NCI-H82 (cell line): ENCODE measurements at places on chromosomes 1 and 21.

DNA sequence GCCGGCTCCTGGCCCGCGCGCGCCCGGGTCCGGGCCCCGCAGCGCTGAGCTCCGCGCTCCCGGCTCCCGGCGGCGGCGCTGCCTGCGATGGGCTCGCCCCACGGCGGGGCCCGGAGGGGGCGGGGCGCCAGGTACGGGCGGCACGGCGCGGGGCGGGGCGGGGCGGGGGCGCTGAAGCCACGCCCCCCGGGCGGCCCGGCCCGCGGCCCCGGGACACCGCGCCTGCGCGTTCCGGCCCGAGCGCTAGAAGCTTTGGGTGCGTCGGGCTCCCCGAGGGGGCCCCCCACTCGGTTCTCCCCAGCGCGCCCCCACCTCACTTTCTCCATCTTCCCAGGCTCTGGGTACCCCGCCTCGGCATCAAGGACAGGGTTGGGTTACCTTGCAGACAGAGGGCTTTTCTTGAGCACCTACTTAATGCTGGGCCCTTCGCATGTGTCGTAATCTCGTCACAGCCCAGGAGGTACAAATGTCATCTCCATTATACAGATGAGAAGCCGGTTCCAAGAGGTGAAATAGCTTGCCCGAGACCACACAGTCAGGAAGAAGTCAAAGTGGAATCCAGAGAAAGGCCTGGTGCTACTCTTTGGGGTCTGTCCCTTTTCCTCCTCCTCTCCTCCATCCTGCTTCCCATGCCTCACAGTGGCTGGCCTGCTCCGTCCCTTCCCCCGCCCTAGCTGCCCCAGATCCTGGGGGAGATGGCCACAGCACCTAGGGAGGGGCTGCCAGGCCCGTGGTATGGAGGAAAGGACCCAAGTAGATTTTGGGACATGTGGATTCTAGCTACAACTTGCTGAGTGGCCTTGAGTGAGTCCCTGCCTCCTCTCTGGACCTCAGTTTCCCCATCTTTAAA lies 46.5 kb downstream of the RAP1GAP start:
- no peak for DNase-seq

- no peak for DNase-seq
Observed at GRCh38 chr21:31064803-31065202, 26.5 kb upstream of the KRTAP19-8 start.

- peak; percentile 95 for DNase-seq
Observed at GRCh38 chr1:94120991-94121390, at the start of gene ABCA4. ABCA4 (minus strand) TSS chr1:94121148; CDS start chr1:94121045, 103 bp downstream.

DNA sequence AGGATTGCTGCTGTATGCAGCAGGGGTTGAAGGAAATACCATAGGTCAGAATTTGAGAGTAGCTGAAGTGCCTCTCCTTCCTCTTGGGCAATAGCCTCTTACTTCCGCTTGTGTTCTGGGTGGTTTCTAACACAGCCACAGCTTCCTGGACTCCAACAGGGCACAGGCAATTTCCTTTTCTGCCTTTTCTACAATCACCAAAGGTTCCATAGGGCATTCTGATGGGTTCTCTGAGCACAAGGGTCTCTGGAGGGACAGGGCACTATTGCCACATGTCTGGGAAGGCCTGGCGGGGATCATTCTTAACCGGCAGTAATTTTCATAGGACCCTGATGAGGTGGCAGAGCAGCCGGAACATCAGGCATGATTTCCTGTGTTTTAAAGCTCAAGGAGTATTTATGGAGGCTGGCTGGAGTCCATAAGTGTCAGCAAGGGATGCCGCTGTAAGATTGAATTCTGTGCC lies 5.5 kb upstream of the AGTRAP start:
- DNase-seq: no peak

- DNase-seq: no peak
Observed at GRCh38 chr1:2290595-2291510, 62.7 kb downstream of the SKI start.

DNA sequence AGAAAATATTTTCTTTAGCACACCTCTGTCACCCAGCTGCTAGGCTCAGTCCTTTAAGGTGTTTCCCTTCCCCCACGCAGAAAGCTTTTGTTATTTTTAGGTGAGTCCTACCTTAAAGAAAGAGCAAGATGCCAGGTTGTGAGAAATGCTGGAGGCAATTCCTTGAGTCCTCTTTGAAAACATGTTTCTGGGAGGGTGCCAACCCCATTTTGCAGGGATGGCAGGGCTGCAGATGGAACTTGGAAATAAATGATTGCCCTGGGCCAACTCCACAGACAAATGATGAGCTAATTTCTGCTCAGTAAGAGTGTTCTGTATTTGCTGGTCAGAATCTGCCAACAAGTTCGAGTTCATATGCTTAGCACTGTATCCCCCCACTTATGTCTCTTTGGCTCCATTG lies 119.2 kb upstream of the RAB3GAP2 start:
- no peak for DNase-seq

GRCh38 chr1:170533298-170533697 lies 1.3 kb downstream of the GORAB start:
- no peak for DNase-seq

- DNase-seq: peak; percentile 91
Observed at GRCh38 chr1:1629430-1630190, 2.4 kb upstream of the MMP23B start.

DNA sequence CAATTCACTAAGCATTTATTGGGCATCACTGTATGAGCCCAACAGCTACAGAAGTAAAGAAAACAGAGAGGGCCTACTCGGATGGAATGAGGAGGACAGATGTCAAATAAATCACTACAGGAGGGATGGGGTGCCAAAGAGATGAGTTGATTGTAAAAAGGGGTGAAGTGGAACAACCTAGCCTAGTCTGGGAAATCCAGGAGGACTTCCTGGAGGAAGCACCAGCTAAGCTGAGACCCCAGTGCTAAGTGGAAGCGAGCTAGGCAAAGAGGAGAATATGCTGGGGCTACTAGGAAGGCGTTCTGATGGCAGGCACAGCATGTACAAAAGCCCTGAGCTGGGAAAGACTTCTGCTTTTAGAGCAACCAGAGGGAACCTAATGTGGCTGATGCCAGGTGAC lies 42.1 kb downstream of the TAS1R2 start:
- DNase-seq: no peak

DNA sequence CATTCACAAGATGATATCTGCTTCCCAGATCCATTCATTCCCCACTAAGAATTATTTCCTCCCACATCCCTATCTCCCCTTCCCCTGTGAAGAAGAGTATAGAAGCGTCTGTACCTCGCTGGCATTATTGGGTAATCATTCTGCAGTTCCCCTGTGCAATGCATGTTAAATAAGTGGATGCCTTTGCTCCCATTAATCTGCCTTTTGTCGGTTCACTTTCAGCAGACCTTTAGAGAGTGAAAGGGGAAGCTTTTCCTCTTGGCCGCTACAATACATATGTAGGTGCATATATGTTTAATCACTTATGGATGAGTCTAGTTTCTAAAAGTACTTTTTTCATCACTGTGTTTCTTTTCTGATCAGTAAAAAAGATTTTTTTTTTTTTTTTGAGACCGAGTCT lies 7.0 kb downstream of the CLCN6 start:
- no peak for DNase-seq

DNA sequence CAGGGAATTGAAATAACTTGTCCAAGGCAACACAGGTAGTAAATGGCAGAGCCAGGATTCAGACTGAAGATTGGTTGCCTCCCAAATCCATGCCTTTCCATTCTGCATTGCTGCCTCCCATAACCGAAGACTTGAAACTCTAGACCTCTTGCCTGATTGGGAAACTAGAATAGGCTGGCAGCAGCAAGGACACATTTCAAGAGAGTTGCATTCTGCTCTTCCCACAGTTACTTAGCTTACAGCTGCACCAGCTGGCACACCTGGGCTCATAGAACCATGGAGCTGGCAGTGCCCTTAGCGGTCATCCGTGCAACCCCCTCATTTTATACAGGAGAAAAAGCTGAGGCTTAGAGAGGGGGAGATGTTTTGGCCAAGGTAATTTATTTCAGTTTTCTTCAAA lies 8.0 kb downstream of the TRNAU1AP start:
- no peak for DNase-seq

GRCh38 chr1:52629667-52630066 lies 3.3 kb upstream of the SHISAL2A start:
- DNase-seq: no peak

GRCh38 chr1:90074566-90074965 lies 79.7 kb downstream of the ZNF326 start:
- DNase-seq: no peak

GRCh38 chr1:37240897-37241296 lies 206.6 kb upstream of the GRIK3 start:
- peak; percentile 67 for DNase-seq

DNA sequence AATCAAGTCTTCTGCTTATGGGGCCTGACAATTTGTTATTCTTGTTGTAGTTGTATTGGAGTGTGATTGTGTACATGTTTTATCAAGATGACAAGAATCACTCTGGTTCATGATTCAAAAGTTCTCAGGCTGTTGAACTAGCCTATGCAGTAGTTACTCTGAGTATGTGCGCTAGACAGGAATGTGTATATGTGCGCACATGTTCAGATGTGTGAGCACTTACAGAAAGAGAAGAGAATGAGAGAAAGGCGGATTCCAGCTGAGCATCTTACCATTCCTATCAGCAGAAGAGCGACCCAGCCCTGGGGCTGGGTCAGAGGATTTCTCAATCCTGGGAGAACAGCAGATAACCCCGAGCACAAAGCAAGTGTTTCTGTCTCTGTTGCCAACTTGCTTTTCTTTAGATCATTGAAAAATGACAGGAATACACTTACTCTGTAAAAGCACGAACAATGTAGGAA lies 110.8 kb upstream of the HOOK1 start:
- DNase-seq: no peak

DNA sequence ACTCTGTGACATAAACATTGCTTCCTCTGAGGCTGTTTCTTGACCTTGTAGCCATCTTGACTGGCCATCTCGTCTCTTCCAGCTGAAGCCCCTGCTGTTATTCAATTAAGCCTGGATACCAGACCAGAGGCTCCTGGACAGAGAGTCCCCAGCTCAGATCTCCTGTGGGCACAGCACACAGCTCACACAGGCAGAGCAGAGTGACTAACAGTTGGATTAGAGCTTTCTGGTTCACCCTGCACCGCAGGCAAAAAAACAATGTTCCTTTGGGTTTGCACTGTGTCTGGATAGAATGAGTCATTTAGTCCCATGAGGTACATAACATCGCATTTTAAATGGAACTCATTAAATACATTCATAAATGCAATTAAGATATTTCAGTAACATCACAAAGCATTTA lies 33.4 kb upstream of the USH2A start:
- no peak for DNase-seq

- no peak for DNase-seq
Observed at GRCh38 chr1:174556392-174556791, 108.6 kb downstream of the GPR52 start.

- no peak for DNase-seq
Observed at GRCh38 chr1:67191668-67192520, 25.6 kb downstream of the IL23R start.

- no peak for DNase-seq
Observed at GRCh38 chr1:7515904-7516303, 255.2 kb upstream of the VAMP3 start.

DNA sequence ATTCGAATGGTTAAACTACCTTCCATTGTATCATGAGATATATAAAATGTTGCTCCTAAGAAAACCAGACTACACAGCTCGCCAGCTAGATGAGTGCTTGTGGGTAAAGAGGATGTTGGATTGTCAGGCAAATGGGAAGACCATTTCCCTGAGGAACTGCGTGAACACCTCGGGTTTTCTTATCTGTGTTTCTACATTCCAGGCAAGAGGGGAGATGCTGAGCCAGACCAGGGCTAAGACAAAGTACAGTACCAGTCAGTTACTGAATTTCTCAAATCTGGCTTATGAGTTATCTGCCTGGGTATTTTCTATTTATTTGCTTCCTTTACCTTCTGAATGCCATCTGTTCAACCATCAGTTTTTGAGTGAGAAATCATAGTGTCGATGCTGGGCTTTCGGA lies 170.8 kb downstream of the PLA2G4A start:
- DNase-seq: no peak

DNA sequence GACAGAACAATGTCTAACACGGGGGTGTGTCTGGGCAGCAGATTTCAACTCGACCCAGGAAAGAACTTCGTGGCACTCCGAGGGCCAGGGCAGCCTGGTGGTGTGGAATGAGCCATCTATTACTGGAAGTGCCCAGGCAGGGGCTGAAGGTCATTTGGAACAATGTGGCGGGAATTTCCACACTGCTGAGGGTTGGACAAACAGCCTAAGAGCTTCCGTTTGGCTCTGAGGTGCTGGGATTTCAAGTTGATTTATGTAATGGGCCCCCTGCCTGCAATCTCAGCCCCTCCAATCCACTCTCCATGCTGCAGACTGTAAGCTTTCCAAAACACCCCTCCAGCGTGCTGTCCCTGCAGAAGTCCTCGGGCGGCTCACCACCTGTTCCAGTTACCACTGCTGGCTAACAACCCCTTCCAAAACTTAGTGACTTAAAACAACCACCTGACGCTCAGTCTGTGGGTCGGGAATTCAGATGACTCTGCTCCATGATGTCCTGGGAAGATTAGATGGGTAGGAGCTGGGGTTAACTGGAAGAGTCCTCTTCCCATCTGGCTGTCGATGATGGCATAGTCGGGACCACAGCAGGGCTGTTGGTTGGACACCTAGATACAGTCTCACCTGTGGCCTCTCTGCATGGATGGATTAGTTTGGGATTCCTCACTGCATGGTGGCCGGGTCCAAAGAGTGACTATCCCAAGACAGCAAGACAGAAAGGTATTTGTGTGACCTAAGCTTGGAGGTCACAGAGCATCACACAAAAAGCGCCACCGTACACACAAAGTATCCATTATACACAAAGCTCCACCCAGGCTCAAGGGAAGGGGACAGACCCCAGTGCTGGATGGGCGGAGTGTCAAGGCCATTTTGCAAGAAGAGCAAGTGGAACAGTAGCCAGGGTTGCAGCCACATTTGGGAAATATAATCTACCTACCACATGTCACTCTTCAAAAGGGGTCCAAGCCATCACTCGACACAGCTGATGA lies 89.7 kb upstream of the IFFO2 start:
- DNase-seq: no peak

GRCh38 chr1:203133970-203134725 lies 6.6 kb downstream of the ADORA1 start:
- peak; percentile 35 for DNase-seq

DNA sequence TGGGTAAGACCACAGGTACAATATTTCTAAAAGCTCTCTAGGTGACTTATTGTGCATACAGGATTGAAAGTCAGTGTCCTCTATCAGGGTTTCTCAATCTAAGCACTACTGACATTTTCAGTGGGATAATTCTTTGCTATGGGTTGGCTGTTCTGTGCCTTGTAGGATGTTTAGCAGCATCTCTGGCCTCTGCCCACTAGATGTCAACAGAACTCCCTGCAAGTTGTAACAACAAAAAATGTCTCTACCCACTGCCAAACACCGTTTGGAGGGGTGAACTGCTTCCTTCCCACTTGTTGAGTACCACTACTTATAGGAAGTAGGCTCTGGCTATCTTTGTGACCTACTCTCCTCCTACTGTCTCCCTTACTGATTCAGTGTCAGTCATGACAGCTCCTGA lies 90.1 kb upstream of the ZRANB2 start:
- DNase-seq: no peak

- no peak for DNase-seq
Observed at GRCh38 chr21:29114765-29115500, 15.5 kb upstream of the MAP3K7CL start.
